CD14-positive monocyte (primary cell): ENCODE measurements at places on chromosomes 12 and 14.
A peak's percentile ranks its signal among the peaks of the same experiment; 100 is the strongest.

- no peak for DNase-seq
These were observed 27.7 kb downstream of the WBP11 start for GRCh38 chr12:14775636-14775980.

GRCh38 chr12:661720-662486, 1.3 kb downstream of the NINJ2 start:
- DNase-seq: no peak

- DNase-seq: peak; percentile 47
These were observed 16.8 kb upstream of the MYL2 start for GRCh38 chr12:110937104-110937641.

DNA sequence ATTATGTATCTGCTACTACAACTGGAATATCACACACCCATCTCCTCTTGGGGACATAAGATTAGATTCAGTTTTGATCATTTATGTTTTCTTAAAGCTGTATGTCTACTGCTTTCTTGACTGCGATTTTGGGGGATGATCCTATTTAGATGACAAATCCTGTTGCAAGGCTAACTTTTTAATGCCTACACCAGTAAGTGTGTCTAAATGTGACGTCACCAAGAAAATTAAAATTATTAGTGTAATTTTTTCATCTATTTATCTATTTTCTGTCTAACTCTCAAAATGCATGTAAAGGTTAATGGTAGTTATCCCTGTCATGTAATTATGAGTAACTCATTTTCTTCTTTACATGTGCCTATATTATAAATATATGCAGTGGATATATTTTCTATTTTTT, 170.9 kb upstream of the PPFIA2 start:
- no peak for DNase-seq

DNA sequence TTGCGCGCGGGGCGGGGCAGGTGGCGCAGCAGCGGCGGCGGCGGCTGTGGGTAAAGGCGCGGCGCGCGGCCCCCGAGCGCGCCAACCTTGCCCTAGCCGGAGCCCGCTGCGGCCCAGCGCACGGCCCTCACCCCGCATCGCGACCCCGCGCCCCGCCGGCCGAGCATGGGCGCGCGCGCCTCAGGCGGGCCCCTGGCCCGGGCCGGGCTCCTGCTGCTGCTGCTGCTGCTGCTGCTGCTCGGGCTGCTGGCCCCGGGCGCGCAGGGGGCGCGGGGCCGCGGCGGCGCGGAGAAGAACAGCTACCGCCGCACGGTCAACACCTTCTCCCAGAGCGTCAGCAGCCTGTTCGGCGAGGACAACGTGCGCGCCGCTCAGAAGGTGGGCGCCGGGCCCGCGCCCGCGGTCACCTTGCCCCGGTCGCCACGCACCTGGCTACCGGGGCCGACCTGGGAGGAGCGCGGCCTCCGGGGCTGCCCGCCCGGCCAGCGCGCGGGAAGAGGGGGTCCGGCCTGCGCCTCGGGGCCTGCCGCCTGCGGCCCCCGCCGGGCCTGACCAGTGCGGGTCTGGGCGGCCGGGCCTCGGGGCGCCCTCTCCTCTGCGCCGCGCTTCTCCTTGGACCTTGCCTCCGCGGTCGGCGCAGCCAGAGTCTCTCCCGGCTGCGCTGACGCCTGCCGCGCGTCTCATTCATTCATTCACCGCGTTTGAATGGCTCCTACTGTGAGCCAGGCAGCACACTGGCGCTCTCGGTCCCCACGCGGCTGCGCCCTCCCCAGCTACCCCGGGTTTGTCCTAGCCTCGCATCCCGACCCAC, at the start of gene BRI3BP:
TSS of gene BRI3BP (plus strand) at position 20 of the 811 bp plus-strand sequence. CDS start at position 166, 146 bp downstream.
- no peak for DNase-seq
